NCI-H146 (cell line): ENCODE measurements at places on chromosomes 12 and 14.

- DNase-seq, result no peak
These were observed 45.4 kb downstream of the A2ML1 start for GRCh38 chr12:8867786-8868185.

DNA sequence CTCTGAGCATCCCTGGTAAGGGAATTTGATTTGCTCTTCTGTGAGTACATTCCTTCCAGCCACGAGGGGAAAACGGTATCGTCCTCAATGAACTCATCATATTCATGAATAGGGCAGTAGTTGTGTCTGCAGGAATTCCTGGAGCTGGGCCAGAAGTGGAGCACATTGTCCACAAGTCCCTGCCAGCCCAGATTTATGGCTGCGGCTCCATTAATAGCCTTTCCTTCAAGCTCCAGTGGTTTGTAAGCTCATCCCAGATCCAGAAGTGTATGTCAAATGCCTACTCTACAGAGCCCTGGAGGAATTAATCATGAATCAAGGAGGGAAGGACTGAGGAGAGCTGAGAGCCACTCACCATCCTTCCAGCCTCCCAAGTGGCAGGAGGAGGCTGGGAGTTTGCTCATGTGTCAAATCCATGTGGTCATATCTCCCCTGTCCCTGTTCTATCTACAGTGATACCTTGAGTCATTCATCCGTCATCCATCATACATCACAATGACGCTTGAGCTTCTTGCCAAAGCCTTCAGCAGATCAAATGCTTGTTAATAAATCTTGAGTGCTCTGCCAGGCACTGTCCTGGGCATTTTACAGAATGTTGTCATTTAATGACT is 65.5 kb downstream of the SVOP start:
- peak; percentile 52 for DNase-seq

GRCh38 chr14:54475911-54476310 is 12.9 kb downstream of the GMFB start:
- DNase-seq, result no peak

DNA sequence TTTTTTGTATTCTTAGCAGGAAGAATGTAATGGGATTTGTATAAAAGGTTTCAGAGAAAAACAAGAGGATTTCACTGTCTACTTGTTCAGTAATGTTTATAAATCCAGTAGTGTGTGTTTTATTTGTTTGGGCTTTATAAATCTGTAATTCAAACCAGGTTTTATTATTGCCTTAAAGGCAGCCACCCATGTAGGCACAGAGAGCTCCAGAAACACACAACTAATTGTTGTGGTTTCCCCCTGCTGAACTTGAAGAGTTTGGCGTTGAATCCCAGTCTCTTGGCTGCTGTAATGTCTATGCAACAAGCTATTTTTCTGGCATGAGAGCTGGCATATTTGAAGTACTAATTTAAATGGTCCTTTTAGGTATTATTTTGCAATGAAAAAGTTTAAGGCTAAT is 63.4 kb upstream of the SLCO1C1 start:
- DNase-seq, result no peak

- DNase-seq, result no peak
These were observed 265.3 kb downstream of the ERC1 start for GRCh38 chr12:1256285-1256684.

DNA sequence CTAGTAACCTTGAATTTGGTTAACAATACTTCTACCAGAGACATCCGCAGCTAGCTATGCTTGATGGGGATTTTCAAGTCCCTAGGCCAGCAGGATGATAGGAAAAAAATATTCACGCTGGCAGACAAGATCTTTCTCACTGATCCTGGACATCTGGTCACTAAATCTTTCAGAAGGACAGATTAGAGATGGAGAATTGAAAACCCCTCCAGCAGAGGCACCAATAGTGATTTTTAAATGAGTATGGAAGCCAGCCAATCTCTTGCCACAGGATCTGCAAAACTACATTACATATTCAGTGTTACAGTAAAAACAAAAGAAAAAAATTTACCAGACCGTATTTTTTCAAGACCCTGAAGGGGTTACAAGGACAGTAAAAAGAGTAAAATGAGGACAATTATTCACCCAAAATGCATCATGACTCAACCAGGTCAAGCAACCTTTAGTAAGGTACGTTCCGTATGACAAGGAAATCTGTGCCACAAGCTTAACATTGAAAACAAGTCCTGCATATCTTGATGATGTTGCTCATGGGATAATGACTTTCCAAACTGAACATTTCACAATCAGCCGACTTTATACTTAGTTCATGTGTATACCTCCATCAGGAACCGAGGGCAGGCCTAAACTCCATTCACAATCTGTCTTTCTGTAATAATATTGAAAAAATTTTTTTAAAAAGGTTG is 239.5 kb downstream of the GXYLT1 start:
- no peak for DNase-seq

GRCh38 chr14:91380610-91381371 is 36.8 kb downstream of the CCDC88C start:
- DNase-seq, result no peak

DNA sequence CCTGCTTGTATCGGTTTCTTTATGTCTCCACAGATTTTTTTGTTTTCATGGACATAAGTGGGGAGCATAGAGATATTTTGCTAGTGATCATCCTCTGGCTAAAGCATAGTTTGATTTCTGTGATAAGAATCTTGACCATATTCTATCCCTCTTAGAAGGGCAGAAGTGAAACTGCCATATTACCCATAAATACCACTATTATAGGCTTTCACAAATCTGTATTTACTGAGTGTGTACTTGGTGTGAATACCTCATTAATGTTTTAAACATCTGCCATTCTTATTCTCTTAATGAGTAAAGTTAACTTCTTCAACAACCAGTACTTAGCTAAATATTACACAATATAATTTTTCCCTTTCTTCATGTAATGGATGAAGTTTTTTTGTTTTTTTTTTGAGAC is 16.1 kb downstream of the WNK1 start:
- DNase-seq, result no peak

GRCh38 chr14:93737634-93738033 is 50.7 kb downstream of the PRIMA1 start:
- DNase-seq, result no peak

GRCh38 chr12:22361785-22362184 is 27.3 kb upstream of the ST8SIA1 start:
- DNase-seq, result no peak

- DNase-seq, result no peak
These were observed 18.0 kb upstream of the OR4K5 start for GRCh38 chr14:19902409-19902808.

GRCh38 chr12:12718853-12719252 is 1.7 kb downstream of the CDKN1B start:
- no peak for DNase-seq

GRCh38 chr14:101723061-101723595 is 38.4 kb upstream of the PPP2R5C start:
- no peak for DNase-seq

DNA sequence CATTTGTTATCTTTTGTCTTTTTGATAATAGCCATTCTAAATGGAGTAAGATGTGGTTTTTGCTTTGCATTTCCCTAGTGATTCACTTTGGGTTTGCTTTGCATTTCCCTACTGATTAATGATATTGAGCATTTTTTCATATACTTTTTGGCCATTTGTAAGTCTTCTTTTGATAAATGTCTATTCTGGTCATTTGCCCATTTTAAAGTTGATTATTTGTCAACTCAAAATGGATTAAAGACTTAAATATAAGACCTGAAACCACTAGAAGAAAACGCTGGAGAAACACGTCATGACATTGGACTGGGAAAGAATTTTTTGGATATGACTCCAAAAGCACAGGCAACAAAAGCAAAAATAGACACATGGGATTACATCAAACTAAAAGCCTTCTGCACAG is 148.0 kb downstream of the APAF1 start:
- DNase-seq, result no peak

DNA sequence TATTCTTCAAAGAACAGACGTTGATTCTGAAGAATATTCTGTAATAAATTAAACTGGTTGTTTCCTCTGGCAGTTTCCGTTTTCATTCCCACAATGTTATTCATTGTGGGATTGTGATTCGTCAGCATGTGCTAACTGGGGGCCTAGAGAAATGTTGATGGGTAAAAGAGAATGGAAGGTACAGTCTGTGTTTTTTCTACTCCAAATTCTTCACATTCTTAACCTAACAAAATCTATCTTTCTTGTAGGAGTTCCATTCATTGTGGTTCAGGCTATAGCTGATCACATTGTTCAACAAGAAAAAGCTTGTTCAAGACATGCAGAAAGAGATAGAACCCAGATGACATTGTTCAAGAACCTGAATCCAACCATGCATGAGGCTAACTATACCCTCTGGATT is 5.9 kb downstream of the CD163 start:
- DNase-seq, result no peak

DNA sequence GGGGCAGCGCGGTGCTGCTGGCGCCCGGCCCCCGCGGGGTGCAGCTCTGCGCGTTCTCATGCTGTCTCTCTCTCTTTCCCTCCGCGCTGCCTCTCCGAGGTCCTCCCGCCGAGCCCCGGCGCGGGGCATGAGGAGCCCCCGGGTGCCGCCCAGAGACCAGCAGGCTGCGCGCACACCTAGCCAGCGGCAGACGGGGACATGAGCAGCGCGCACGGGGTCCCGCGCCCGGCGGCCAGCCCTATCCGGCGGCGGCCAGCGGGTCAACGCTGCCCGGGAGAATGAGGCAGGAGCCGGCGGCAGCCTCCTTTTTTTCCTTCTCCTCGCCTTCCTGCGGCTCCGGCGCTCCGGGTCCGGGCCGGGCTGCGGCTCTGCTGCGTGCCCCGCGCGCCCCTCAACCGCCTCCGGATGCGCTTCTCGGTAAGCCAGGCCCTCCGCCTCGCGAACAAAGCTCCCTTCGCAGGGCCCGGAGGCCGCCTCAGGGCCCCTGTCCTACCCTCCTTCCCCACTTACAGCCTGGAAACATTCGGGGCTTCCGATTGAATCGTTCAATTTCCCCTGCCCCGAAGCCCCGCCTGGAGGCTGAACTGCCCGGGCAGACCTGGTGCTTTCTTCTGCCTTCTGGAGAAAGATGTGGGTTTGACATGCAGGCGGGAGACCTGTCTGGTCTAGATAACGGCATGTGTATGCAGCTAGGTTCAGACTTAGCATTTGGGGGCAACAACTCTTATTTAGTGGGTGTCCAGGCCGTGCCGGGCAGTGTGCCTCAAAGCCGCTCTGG is at the start of gene TUNAR:
Gene TUNAR (plus strand): TSS at position 72 of the 778 bp plus-strand sequence.
- peak; percentile 59 for DNase-seq

DNA sequence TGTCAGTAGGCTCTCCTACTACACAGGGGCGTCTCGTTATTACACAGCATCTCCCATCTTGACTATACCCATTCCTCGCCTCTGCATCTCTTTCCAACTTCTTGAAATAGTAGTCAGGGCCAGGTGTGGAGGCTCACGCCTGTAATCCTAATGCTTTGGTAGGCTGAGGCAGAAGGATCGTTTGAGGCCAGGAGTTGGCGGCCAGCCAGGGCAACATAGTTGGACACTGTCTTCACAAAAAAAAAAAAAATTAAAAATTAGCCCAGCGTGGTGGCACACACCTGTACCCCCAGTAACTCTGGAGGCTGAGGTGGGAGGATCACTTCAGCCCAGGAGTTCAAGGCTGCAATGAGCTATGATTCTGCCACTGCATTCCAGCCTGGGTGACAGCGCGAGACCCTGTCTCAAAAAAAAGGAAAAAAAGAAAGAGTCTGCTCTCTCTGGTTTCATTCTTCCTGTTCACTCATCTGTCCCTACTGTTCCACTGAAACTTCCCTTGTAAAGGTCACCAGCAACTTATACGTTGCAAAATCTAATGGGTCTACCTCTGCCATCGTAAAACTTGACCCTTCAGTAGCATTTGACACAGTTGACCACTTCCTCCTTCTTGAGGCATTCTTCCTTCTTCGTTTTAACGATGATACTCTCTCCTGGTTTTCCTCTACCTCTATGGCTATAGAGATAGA is 41.0 kb upstream of the PTGR2 start:
- no peak for DNase-seq

- peak; percentile 52 for DNase-seq
These were observed 50.1 kb downstream of the KLRG1 start for GRCh38 chr12:9039397-9039977.

DNA sequence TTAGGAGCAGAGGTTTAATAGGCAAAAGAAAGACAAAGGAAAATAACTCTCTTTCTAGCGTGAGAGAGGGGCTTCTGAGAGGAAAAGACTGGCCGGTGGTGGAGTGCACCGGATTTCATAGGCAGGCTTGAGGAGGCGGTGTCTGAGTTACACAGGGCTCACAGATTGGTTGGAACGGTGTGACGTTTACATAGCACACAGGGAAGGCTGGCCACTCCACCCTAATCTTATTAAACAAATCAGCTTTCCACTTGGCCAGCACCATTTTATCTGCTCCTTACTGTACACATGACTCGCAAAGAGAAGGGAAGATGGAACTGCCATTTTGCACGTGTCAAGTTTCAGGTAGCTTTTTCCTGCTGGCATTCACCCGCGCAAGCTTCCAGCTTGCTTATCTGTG is 587.7 kb downstream of the RPL10L start:
- DNase-seq, result peak; percentile 95

GRCh38 chr14:48937541-48938195 is 648.5 kb downstream of the RPS29 start:
- no peak for DNase-seq

DNA sequence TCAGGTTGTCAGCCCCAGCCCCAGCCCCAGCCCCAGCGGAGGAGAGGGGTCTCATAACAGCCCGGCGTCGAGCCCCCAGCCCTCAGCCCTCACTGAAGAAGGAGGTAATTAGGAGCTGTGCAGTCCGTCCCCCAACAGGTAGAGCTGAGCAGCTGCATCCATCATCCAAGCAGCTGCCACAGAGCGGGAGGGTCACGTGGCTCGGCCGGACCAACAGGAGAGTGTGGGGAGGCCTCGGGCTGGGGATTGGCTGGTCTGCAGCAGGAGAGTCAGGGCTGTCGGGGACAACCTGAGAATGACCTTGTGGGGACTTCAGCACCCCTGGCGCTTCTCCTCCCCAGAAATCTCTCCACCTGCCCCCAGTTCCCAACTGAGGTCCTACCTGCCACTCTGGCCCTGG is 29.6 kb downstream of the SMUG1 start:
- peak; percentile 86 for DNase-seq

DNA sequence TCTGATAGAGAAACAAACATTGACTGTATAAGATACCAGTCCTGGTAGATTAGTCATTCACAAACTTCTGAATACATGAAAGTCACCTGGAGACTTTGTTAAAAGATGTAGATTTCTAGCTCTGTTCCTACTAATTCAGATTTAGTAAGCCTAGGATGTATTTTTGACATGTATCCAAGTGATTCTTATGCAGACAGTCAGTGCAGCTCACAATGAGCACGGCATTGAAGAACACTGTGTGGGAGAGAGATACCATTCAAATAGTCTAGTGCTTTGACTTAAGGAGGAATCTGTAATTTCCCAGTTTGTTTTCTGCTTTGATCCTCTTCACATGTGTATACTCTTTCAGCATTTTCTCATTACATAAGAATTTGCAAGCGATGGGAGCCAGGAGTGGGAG is 68.7 kb upstream of the STXBP6 start:
- DNase-seq, result no peak
